GM12878 (cell line): ENCODE measurements at places on chromosomes 1 and 21.

DNA sequence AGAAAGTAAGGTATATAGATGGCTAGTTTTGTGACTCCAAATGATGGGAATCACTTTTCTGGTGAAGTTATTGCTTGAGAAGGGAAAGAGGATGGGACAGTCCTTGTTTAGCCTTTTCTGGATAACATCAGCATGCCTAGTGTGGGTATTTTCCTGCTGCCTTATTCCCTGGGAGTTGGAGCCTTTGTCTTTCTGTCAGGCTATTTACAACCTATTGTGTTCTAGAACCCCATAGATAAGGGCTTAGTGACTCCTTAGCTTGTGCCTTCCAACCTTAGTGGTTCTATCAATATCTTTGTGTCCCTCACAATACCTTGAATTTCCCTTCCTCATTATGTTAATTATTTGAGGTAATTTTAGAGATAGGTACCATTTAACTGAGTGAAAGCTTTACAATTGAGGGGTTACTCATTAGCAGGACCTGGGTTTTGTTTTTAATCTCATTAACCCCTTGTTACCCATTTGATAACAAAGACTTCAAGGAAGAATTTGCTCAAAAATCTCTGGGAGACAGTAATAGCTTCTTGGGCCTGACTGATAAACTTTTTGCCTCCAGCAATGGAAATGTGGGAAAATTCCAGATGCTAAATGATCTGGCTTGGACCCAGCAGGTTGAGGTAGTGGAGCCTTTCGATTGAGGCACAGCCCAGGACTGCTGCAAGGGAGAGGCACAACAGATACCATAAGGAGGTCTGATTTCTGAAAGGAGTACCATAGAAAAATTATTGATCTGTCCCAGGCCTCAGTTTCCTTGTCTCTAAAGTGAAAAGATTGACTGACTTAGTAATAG lies 49.0 kb downstream of the CACHD1 start:
- no peak for DNase-seq

GRCh38 chr1:181083842-181084605 lies 4.5 kb upstream of the IER5 start:
- DNase-seq: no peak

GRCh38 chr1:234961456-234962339 lies 166.9 kb downstream of the TOMM20 start:
- no peak for DNase-seq

DNA sequence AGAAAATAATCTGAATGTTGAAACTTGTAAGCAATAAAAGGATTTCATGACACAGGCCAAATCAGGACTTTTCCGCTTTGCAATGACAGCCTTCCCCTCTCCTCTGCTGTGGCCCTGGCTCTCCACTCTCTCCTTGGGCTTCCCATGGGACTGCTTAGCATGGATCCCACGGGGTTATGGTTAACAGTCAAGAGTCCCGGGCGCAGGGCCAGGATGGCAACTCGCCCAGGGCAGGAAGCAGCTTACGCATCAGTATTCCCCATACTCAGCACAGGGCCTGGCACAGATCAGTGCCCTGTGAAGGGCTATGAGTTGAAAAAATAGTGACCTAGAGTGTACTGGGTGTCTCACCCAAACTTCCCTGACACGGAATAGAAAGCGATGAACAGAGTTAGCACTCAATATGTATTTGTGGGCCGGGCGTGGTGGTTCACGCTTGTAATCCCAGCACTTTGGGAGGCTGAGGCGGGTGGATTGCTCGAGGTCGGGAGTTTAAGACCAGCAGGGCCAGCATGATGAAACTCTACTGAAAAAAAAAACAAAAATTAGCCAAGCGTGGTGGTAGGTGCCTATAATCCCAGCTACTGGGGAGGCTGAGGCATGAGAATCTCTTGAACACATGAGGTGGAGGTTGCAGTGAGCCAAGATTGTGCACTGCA lies 29.1 kb upstream of the GRHL3 start:
- DNase-seq: no peak

GRCh38 chr1:239952348-239953308 lies 139.1 kb upstream of the FMN2 start:
- no peak for DNase-seq

DNA sequence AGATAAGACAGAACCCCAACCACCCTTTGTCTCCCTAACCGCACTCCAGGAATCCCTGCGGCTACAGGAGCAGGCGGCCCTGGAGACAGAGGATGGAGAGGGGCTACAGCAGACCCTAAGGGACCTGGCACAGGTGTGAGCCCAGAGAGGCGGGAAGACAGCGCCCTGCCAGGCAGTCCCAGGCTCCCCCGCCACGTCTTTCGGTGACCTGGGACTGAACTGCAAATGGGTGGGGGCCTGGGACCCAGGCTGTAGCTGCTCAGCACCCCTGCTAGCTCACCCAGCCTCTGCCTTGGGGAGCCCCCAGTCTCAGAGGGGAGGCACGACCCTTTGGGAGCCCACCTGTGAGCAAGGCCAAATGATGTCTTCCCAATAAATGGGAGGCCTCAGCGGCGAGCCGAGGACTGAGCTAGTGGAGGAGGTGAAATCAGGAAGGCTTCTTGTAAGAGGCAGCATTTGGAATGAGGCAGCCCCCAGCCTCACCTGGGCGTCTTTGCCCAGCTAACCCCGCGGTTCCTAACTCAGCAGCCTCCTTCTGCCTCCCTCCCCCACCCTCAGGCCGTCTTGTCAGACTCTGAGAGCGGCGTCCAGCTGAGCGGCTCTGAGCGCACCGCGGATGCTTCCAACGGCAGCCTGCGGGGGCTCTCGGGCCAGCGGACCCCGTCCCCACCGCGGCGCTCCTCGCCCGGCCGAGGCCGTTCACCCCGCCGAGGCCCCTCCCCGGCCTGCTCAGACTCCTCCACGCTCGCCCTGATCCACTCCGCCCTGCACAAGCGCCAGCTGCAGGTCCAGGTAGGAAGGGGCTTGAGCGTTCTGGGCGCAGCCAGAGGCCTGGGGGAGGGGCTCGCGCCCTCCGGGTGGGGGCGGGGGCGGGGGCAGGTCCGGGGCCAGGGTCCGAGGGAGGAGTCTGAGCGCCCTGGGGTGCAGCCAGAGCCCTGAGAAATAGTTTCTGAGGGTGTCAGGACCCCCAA lies 16.9 kb downstream of the CROCC start:
- DNase-seq: no peak

- no peak for DNase-seq
Observed at GRCh38 chr1:93710499-93711453, 29.1 kb upstream of the BCAR3 start.

GRCh38 chr1:163258181-163258580 lies 55.5 kb upstream of the RGS5 start:
- DNase-seq: no peak

DNA sequence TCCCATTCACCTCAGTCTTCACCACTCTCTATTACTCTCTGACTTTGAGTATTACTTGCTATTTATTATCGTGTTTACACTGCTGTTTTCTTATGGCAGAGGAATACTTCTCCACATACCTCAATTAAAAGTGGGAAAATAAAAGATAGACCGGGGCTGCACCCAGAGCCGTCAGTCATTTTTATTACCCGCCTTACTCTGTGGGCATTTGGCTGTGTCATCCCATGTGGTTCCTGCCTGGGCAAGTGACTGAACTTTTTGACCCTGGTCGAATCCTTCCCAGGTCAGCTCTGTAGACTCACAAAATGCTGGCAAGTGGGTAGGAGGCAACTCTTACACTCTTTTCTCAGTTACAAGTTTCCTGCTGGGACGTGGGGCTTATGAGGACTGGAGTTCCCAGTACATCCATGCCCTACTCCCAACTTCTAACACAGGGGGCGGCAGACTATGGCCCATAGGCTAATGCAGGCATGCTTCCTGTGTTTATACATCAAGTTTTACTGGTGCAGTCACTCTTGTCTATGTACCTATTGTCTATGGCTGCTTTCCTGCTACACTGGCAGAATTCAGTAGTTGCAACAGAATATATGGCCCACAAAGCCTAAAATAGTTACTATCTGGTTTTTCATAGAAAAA lies 69.5 kb upstream of the KCND3 start:
- no peak for DNase-seq

GRCh38 chr1:156497743-156498431 lies 2.7 kb downstream of the MEF2D start:
- no peak for DNase-seq

GRCh38 chr21:42671778-42672593 lies 18.6 kb downstream of the PDE9A start:
- DNase-seq: no peak

- DNase-seq: no peak
Observed at GRCh38 chr1:119861547-119861946, 34.8 kb downstream of the ADAM30 start.

DNA sequence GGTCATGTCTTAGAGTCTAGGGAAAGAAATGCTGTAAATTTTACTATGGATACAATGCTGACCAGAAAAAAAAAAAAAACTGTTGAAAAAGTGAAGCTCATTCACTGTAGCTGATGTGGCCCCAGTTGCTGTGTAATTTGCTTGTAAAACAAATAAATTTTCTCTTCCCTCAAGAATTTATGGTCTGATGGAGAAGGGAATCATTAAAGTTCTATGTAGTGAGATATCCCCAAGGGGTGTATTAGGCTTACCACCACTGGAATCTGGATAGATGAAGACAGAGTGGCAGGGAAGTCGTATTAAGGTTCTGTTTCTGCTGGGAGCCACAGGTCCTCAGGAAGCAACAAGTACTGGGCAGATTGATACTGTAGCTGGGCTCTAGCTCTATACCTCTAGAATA lies 860.0 kb downstream of the LTN1 start:
- no peak for DNase-seq

DNA sequence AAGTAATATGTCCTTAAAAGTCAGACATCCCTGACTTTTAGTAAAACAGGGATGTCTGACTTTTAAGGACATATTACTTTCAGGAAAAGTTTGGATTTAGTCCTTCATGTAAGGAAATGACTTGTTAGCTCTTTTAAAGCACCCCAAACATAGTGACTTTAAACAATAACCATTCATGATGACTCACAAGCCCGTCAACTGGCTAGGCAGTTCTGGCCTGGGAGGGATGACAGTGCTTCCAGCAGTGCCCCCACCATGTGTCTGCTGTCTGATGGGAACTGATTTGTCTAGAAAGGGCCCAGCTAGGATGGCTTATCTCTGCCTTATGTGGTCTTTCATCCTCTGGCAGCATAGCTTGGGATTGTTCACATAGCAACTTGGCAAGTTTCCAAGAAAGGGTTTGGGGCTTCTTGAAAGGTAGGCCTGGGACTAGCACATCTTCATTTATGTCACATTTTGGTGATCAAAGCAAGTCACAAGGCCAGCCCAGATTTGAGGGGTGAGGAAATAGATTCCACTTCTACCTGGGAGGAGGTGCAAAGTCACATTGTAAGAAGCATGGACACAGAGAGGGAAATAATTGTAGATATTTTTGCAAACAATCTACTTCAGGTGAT lies 143.5 kb downstream of the C1orf94 start:
- DNase-seq: no peak

- no peak for DNase-seq
Observed at GRCh38 chr1:54591127-54591756, 32.1 kb downstream of the FAM151A start.

DNA sequence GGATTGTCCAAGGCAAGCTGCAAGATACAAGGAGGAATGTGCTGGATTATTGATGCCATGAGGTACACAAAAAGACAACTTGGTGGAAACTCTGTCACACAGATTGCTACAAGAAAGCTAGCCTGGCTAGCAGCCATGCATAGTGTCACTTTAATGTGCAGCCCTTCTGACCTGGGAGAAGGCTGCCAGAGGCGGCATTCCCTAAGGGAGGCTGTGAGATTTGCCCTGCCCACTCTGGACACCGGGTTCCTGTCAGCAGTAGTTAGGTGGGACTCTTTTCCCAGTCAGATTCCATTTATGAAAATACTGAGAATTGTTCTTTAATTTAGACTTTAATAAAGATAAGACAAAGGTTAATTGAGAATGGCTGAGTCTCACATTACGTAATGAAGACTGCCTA lies 47.8 kb upstream of the SYT6 start:
- no peak for DNase-seq

DNA sequence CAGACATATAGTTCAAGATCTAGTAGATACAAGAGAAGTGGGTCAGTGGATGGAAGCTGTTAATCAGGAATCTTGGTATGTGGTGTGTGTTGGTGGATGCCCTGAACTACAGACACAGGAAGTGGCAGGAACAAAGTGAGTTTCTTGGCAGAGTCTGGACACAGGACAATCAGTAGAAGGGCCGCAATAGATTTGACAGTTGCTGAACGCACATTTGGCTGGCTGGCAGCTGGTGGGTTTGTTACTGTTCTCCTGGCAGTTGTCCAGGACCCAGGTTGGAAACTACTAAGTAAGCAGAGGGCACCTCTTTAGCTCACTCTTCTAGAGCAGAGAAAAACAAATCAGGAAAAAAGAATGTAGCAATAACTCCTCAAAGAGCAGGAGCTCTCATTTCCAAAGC lies 13.2 kb downstream of the KRTAP26-1 start:
- DNase-seq: no peak

GRCh38 chr1:181174861-181175260 lies 86.4 kb downstream of the IER5 start:
- DNase-seq: no peak

DNA sequence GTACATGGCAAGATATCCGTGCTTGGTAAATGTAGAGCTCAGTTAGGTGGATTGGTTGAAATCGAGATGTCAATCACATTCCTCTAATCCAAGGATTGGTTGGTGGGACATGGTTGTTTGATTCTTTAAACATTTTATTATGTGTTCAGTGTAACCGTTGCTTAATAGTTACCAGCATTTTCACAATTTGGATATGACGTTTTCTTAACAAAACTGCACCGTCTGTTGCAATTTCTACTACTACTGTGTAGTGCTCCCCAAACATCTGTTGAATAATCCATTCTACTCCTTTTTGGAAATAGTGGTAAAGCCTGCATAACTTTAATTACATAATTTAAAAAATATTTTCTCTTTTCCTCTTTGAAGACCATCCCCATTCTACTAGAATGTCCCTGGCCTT lies 16.3 kb downstream of the OR2B11 start:
- no peak for DNase-seq

DNA sequence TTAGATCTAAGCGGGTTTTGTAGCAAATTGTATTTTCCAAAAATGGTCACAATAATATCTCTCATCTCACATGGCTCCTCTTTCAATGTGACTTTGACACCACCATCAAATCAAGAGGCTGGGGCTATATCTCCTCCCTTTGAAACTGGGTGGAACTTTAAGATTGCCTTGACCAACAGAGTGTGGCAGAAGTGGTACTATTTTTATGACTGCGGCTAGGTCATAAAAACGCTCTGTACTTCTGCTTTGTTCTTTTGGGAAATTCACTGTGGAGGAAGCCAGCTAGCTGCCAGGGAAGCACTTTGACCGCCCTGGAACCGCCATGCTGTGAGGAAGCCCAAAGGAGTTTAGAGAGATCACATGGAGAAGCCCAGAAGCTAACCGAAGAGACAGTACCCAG lies 50.7 kb upstream of the ACOT11 start:
- DNase-seq: no peak

DNA sequence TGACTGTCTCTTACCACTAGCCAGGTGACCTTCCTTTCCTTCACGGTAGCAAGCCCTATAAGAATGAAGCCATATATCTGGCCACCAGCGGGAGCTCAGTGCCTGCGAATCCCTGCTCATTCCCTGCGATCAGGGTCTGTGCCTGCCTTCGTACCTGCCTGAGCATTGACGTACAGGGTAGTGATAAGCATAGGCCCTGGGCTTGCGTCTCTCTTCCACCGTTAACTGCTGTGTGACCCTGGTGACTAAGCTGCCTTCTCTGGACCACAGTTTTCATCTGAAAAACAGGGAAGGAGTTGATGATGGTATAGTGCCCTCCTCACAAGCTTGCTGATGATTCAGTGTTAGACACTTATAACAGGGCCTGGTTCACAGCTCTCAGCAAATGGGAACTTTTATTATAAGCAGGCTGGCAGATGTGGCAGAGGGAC lies 4.1 kb downstream of the ZC3H12A start:
- DNase-seq: no peak
